ENCODE measurements at places on chromosomes 6 and 20. TPM values are rescaled to one million over a fixed set of nuclear protein-coding genes. Genes with fewer than 3 reads are reported as not detected.

The PMEPA1 gene
- 24.7 TPM for total RNA-seq

The CST4 gene
- not detected for total RNA-seq

The KIF13A gene
- total RNA-seq = 59.5 TPM

The IRF4 gene
- total RNA-seq = 0.32 TPM

The FAM135A gene
- total RNA-seq = 14.1 TPM

The MICB gene
- 1.7 TPM for total RNA-seq

The ECT2L gene
- 0.37 TPM for total RNA-seq

The ESR1 gene
- 1.3 TPM for total RNA-seq

The OTOR gene
- total RNA-seq = not detected

The SLC13A3 gene
- 0.12 TPM for total RNA-seq

The FILIP1 gene
- total RNA-seq = 156 TPM

The HCRTR2 gene
- not detected for total RNA-seq

The SFT2D1 gene
- total RNA-seq = 18.2 TPM

The OPN5 gene
- 0.17 TPM for total RNA-seq

The FKBP5 gene
- 82.8 TPM for total RNA-seq

The ZNF334 gene
- 0.52 TPM for total RNA-seq

The IGF2R gene
- 68.4 TPM for total RNA-seq

The MPC1 gene
- 411 TPM for total RNA-seq

The PARD6B gene
- 7.1 TPM for total RNA-seq

The FNDC11 gene
- 0.15 TPM for total RNA-seq

The OOEP gene
- total RNA-seq = 0.45 TPM

The C6orf15 gene
- total RNA-seq = not detected

The PRPH2 gene
- total RNA-seq = 0.47 TPM

The FOXF2 gene
- not detected for total RNA-seq

The PAK5 gene
- total RNA-seq = not detected

The NKX2-2 gene
- total RNA-seq = not detected

The GSS gene
- 18.6 TPM for total RNA-seq
